CD8-positive, alpha-beta memory T cell (primary cell): ENCODE measurements at places on chromosomes 2 and 18.

DNA sequence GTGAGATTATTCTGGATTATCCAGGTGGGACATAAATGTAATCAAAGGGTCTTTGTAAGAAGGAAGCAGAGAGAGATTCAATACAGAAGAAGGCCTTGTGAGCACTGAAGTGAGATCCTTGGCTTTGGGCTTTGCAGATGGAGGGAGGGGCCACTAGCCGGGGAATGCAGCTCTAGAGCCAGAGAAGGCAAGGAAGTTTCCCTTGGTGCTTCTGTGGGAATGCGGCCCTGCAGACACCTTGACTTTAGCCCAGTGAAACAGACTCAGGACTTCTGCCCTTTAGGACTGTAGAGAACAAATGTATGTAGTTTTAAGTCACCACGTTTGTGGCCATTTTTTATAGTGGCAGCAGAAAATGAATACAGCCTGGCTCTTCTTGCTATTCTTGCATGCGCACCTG is 8.1 kb downstream of the NEU2 start:
- no peak for DNase-seq

- DNase-seq = no peak
Observed at GRCh38 chr2:44753552-44754285, 187.8 kb upstream of the SIX3 start.

DNA sequence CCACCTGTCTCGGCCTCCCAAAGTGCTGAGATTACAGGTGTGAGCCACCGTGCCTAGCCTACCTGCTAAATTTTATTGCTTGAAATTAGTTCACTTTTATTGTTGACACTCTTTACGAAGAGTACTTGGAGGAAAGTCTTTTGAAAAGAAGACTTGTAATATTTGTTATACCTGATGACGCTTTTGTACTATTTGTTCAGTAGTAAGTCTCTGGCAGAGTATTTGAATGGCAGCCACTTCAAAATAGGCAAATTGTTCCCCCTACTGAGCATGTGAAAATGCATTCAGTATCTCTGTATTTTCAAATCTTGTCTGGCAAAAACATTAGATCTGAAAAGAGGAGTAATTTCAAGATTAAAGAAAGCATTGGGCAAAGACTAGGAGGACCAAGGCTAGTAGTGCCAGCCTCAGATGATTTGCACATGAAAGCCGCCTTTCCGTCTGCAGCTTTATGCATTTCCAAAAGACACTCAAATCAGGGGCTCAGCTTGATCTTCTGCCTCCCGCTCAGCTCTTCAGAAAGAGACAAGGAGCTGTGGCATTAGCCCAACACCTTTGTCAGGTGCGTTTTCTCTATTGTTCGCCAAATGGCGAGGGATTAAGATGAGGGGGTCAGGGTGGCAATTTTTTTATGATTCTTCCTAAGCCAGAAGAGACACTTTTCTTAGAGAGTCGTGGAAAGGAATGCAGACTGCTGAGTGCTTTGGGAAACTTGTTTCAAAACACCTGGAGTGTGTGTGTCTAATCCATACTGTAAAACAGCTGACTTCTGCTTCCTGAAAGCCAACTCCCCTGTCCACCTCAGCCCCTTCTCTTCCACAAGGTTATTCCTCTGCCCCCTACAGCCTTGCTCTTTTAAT is 18.8 kb upstream of the FOXI3 start:
- no peak for DNase-seq

GRCh38 chr2:46821600-46821999 is 94.0 kb downstream of the MCFD2 start:
- DNase-seq = no peak

- no peak for DNase-seq
Observed at GRCh38 chr2:101521487-101521886, 46.6 kb upstream of the RFX8 start.

DNA sequence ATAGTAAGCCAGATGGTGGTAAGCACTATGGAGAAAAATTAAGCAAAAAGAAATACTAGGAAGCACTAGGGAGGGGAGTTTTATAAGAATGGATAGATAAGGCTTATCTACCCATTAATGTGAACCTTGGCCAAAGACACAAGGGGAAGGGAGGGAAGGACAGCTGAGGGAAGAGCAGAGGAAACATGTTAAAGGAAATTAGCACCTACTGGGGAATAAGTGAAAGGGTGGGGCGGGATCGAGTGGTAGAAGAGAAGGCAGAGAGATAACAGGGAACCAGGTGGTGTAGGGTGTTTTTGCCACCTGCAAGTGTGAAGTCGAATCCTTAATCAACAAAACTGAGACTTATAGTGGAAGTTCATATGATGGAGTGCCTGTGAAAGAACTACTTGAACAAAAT is 1.7 kb downstream of the UNC80 start:
- DNase-seq = no peak
